ENCODE measurements at places on chromosomes 2 and 18.

GRCh38 chr2:96024336-96025193, 10.2 kb downstream of the GPAT2 start:
- no peak for DNase-seq

DNA sequence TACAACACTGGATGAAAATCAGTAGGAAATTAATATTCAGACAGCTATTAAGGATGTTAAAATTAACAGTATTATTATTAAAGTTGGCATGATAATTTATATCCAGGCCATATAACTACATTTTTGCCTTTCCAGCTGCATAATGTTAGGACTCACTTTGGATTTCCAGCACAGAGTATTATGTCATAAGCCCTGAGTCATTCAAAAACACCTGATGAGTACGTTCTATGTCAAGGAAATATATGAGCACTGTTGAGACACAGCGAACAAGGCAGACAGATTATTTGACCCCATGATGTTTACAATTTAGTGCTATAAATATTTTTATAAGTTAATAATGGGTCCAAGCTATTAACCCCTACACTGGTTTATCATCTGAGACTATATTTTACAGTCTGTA, 59.8 kb upstream of the RIT2 start:
- no peak for DNase-seq

DNA sequence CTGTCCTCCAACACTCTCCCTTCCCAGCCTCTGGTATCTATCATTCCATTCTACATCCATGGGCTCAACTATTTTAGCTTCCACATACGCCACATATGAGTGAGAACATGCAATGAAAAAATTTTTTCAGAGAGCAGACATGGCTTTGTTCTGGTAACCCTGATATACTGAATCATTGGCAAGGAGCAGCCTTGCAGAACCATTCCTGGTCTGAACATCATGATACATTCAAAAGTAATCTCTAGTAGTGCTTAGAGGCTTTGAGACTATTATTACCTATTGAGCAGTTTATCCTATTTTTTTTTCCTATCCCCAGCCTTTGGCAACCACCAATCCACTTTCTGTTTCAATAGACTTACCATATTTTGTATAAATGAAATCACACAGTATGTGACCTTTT, 393.1 kb upstream of the KCNH7 start:
- DNase-seq, result no peak

GRCh38 chr2:674321-674985, 2.8 kb downstream of the TMEM18 start:
- DNase-seq, result no peak

DNA sequence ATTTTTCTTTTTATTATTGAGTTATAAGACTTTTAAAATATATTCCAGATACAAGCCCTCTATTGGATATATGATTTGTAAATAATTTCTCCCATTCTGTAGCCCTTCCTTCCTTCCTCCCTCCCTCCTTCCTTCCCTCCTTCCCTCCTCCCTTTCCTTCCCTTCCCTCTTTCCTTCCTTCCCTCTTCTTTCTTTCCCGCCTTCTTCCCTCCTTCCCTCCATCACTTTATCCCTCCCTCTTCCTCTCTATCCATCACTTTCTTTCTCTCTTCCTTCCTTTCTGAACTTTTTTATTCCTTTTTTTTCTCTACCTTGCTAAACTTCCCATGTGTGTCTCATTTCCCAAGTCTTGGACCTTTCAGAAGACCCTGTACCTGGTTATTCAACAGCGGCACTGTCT, 45.5 kb upstream of the ELOA2 start:
- no peak for DNase-seq

DNA sequence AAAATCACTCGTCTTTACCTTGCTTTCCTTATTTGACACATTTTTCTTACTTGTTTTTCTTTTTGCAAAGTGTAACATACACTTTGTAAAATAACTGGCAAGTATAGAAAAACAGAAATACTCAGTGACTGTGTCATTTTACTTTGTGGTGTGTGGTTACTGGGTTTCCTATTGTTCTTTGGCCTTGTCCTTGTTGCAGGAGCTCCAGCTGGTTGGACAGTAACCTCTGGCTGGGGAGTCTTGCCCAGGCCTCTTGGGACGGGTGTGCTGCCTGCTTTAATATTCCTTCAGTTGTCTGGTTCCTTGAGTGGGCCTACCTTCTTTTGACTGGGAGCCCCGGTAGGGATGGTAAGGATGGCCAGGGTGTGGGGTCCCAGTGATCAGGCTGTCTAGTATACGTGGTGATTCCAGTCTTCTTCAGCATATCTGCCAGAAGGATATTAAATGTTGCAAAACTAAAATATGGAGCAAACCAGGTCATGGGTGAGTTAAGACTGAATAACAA, 53.8 kb downstream of the RNF144A start:
- no peak for DNase-seq

DNA sequence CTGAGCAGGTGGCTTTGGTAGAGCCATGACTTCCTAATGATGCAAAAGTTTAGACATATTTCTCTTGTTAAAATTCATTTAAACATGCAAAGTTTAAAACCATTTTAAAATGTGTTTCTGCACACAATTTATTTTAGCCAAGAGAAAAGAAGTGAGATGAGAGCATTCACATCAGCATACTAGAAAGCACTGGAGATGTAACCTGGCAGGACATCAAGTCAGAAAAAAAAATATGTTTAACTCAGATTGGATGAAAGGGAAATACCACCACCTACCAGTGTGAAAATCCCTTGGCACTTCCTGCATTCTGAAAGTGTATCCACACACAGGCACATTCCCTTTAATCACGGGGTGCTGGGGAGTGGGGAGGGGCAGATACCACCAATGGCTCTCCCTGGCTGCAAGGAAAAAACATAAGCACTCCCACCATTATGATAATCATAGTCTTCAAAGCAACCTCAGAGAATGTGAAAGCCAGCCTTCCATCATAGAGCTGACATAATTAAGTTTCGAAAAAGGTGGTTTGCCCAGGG, 25.0 kb downstream of the DNER start:
- no peak for DNase-seq

GRCh38 chr2:204529795-204530463, 15.3 kb upstream of the PARD3B start:
- DNase-seq, result no peak

Measured in SHP77 (cell line).